ENCODE measurements at places on chromosomes 3 and 15. TPM values are rescaled to one million over a fixed set of nuclear protein-coding genes. Genes with fewer than 3 reads are reported as not detected.
A peak's percentile ranks its signal among the peaks of the same experiment; 100 is the strongest.

TP63 gene
- total RNA-seq, result not detected

DNA sequence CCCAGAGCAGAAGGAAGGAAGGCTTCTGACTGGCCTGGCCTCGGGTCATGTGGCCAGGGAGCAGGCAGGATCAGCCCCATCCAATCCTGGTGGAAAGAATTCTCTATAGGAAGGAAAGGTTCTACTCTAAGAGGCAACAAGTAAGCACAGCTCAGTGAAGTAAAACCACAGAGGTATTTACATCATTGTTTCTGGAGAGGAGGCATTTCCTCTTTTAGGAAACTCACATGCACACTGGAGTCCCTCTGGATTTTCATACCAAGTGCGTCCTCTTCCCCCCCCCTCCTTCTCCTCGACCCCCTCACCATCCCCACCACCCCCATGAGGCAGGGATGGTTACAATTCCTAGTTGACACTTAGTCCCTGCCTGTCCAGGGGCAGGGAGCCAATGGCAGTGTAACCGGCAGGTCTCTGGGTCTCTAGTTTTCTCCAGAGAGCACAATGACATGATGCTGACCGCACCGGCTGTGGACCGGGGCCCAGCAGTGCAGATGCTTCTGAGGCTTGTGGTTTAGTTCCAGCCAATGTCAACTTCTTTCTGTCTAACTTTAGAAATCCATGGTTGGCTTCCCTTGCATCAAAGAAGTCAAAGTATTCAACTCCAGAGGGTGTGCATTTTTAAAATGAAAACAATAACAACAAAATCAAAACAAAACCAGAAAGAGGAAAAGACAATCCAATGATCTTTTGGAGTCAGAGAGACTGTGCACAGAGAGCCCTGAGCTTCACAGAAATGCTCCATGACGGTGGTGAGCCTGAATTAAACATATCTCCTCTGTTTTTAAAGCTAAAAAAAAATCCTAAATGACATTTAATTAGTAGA lies 230.3 kb upstream of the TLE3 start:
- peak overlapping the region; percentile 50 for H3K27ac ChIP-seq
- H3K27me3 ChIP-seq, result peaks cover 6% of the 10 kb centered on the region
- H3K36me3 ChIP-seq, result no peaks in the 10 kb centered on the region
- peaks cover 46% of the 10 kb centered on the region for H3K4me1 ChIP-seq
- H3K4me3 ChIP-seq, result peak overlapping the region; percentile 43

SEMA3F gene
- 23.6 TPM for total RNA-seq

PKM gene
- total RNA-seq, result 2,658 TPM

DNA sequence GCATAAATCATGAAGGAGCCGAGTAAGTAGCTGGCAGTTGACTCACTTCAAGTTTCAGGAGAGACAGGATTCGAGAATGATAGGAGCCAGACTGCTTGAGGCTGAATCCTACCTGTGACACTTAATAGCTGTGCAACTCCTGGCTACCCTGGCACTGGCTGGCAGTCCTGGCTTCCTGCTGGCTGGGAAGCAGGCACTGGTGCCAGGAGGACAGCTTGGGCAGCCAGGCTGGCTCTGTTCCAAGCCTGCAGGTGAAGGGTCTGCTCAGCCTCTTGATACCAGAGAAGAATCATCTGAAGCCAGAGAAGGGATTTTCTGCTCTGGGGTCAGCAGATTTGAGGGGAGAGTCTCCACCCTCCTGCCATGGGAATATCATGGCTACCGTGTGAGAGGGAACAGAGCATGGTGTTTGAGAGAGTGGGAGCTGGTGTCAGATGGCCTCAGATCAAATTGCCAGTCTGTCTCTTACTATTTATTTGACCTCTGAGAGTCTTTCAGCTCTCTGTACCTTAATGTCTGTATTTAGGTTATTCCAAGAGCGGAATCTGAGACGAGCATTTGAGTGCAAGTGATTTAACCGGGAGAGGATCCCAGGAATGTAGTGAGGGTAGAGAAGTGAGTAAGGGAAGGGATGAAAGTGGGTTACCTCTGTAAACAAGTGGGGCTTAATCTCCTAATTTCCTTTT lies 4.4 kb upstream of the XIRP1 start:
- H3K27ac ChIP-seq, result no peak overlapping the region
- H3K4me1 ChIP-seq, result peaks cover 45% of the 10 kb centered on the region
- H3K36me3 ChIP-seq, result peaks cover 10% of the 10 kb centered on the region
- DNase-seq, result no peak
- no peak overlapping the region for H3K4me3 ChIP-seq
- H3K27me3 ChIP-seq, result peaks cover 14% of the 10 kb centered on the region

PLA2G4B gene
- 0.62 TPM for total RNA-seq

- DNase-seq, result no peak
- H3K4me3 ChIP-seq, result no peak overlapping the region
- H3K27me3 ChIP-seq, result peaks cover 6% of the 10 kb centered on the region
- H3K4me1 ChIP-seq, result no peaks in the 10 kb centered on the region
- no peaks in the 10 kb centered on the region for H3K36me3 ChIP-seq
Measured at GRCh38 chr15:85756411-85757072, 38.2 kb downstream of the KLHL25 start.

- peaks cover 3% of the 10 kb centered on the region for H3K27me3 ChIP-seq
- peaks cover 62% of the 10 kb centered on the region for H3K4me1 ChIP-seq
- no peak overlapping the region for H3K27ac ChIP-seq
- no peak for DNase-seq
Measured at GRCh38 chr15:63200464-63201249, 11.3 kb downstream of the RAB8B start.

DNA sequence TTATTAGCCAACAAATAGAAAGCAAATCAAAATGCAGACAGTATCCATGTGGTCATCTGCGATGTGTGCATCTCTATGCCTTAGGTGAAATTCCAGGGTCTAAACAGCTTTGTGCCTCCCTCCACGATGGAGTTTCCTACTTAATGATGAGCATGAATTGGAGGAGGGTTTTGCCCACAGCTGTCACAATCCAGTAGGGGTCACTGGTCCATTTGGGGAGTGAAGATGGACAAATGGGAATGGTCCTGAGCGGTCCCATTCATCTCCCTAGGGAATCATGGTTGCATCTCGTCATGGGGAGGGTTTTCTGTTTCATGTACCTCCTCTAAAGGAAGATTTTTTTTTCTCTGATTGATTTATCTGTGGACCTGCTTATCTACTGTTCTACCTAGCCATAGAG lies 358.0 kb downstream of the PTPRG start:
- no peak for DNase-seq
- H3K4me1 ChIP-seq, result peaks cover 23% of the 10 kb centered on the region
- no peaks in the 10 kb centered on the region for H3K36me3 ChIP-seq
- no peak overlapping the region for H3K27ac ChIP-seq
- no peaks in the 10 kb centered on the region for H3K27me3 ChIP-seq

MED12L gene
- 0.29 TPM for total RNA-seq

- H3K27me3 ChIP-seq, result peaks cover 4% of the 10 kb centered on the region
- H3K4me3 ChIP-seq, result no peak overlapping the region
- DNase-seq, result peak; percentile 4
- H3K4me1 ChIP-seq, result peaks cover 7% of the 10 kb centered on the region
Measured at GRCh38 chr3:108342837-108343486, 46.6 kb downstream of the HHLA2 start.

LRRC2 gene
- 0.64 TPM for total RNA-seq

DNA sequence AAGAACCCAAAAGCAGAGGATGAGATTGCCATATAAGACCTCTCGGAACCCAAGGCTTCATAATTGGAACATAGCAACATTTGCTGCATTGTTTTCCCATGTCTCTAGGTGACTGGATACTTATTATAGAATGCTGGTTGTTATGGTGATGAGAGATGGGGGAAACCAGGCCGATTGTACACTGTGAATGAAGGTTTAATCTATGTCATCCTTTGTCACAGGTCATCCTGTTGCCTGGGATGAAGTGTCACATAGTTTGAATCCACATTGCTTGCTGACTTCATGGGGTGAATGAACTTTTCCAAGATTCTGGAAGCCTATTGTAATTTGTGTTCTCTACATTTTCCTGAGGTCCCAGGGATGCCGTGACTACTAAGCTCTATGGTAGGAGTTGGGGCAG lies 41.8 kb downstream of the CLEC3B start:
- peak overlapping the region; percentile 94 for H3K27ac ChIP-seq
- no peaks in the 10 kb centered on the region for H3K36me3 ChIP-seq
- DNase-seq, result no peak
- H3K4me3 ChIP-seq, result no peak overlapping the region

TMCO5A gene
- total RNA-seq, result not detected

- no peaks in the 10 kb centered on the region for H3K27me3 ChIP-seq
- peak overlapping the region; percentile 90 for H3K27ac ChIP-seq
- peaks cover 26% of the 10 kb centered on the region for H3K4me1 ChIP-seq
- H3K4me3 ChIP-seq, result peak overlapping the region; percentile 85
Measured at GRCh38 chr15:56886363-56886931, 32.0 kb upstream of the TCF12 start.

PEAK1 gene
- total RNA-seq, result 85.6 TPM

DNA sequence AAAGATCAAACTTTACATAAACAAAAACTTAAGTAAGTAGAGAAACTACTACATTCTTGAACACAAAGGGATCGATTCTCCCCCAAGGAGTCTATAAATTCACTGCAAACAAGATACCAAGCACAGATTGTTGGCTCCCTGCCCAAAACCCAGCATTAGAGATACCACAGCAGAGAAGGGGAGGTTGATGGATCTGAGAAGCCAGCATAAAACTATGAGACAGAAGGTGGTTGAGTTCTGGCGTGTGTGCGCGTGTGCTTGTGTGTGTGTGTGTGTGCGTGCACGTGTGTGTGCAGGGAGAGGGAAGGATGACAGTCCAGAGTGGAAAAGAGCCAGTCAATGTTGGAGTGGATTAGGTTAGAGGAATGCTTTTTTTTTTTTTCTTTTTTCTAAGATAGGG lies 143.2 kb upstream of the PRR20G start:
- H3K4me1 ChIP-seq, result no peaks in the 10 kb centered on the region
- no peak overlapping the region for H3K4me3 ChIP-seq
- no peaks in the 10 kb centered on the region for H3K36me3 ChIP-seq
- H3K27ac ChIP-seq, result no peak overlapping the region

- peaks cover 13% of the 10 kb centered on the region for H3K36me3 ChIP-seq
- H3K27ac ChIP-seq, result no peak overlapping the region
- peak; percentile 68 for DNase-seq
- H3K4me3 ChIP-seq, result no peak overlapping the region
Measured at GRCh38 chr3:67000009-67000408, 1.9 kb downstream of the KBTBD8 start.

DNA sequence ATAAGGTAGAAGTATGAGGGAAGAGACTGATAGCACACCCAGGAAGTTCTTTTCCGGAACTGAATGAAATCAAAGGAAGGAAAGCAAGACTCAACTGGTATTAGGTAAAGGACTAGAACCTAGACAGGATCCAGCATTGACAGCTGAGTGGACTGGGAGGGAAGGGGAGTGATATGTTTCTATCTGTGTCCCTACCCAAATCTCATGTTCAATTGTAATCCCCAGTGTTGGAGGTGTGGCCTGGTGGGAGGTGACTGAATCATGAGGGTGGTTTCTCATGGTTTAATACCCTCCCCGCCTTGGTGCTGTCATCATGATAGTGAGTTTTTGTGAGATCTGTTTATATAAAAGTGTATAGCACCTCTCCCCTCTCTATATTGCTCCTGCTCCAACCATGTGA lies 415.9 kb upstream of the KCNMB2 start:
- DNase-seq, result no peak
- H3K27me3 ChIP-seq, result no peaks in the 10 kb centered on the region

- H3K27ac ChIP-seq, result peak overlapping the region; percentile 74
- peak overlapping the region; percentile 71 for H3K4me3 ChIP-seq
- peak; percentile 75 for DNase-seq
- peaks cover 28% of the 10 kb centered on the region for H3K36me3 ChIP-seq
- no peaks in the 10 kb centered on the region for H3K27me3 ChIP-seq
Measured at GRCh38 chr15:48703544-48703943, 58.0 kb upstream of the FBN1 start.

DNA sequence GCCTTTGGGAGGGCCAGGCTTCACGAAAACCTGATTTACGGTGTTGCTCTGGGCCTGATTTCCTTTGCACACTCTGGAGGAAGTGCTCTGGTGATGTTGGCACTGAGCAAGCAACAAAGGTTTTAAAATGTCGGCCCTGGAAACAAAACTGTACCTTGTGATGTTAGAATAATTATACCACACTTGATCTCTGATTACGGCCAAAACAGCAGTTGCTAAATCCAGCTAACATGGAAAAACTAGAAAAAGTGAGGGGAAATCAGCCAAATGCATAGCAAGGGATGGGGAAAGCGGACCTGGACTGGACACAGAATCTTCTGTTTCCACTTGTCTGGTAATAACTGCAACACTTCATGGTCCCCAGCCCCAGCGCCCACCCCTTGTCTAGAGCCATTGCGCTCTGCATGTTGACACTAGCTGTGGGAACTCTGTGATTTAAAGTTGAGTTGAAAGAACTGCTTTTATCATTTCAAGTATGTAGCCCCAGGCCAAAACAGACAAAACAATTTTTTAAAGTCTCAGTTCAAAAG lies 120.1 kb downstream of the VGLL4 start:
- H3K4me1 ChIP-seq, result peaks cover 40% of the 10 kb centered on the region
- DNase-seq, result no peak
- peak overlapping the region; percentile 66 for H3K27ac ChIP-seq
- peaks cover 14% of the 10 kb centered on the region for H3K36me3 ChIP-seq
- no peak overlapping the region for H3K4me3 ChIP-seq

- peaks cover 35% of the 10 kb centered on the region for H3K4me1 ChIP-seq
- peaks cover 3% of the 10 kb centered on the region for H3K27me3 ChIP-seq
- H3K4me3 ChIP-seq, result peak within 1 kb of the TSS; percentile 78
Measured at GRCh38 chr3:58536501-58537411, at the start of gene ACOX2. ACOX2 (minus strand) TSS chr3:58537190; CDS start chr3:58535106, 2,084 bp downstream.

GRCh38 chr3:112519424-112520001 lies 20.2 kb upstream of the BTLA start:
- peaks cover 3% of the 10 kb centered on the region for H3K36me3 ChIP-seq
- peaks cover 2% of the 10 kb centered on the region for H3K27me3 ChIP-seq
- no peak overlapping the region for H3K27ac ChIP-seq
- peaks cover 7% of the 10 kb centered on the region for H3K4me1 ChIP-seq

TIGIT gene
- total RNA-seq, result not detected

ATP13A4 gene
- not detected for total RNA-seq

DNA sequence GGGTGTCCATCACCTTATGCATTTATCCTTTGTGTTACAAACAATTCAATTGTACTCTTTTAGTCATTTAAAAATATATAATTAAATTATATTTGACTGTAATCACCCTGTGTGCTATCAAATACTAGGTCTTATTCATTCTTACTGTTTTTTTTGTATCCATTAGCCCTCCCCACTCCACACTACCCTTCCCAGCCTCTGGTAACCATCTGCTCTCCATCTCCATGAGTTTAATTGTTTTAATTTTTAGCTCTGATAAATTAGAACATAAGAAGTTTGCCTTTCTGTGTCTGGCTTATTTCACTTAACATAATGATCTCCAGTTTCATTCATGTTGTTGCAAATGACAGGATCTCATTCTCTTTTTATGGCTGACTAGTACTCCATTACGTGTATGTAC lies 16.8 kb downstream of the C3orf20 start:
- peaks cover 21% of the 10 kb centered on the region for H3K27me3 ChIP-seq
- H3K4me1 ChIP-seq, result no peaks in the 10 kb centered on the region
- no peaks in the 10 kb centered on the region for H3K36me3 ChIP-seq
- no peak overlapping the region for H3K4me3 ChIP-seq

MGLL gene
- 144 TPM for total RNA-seq

GRCh38 chr3:36447061-36447460 lies 66.8 kb downstream of the STAC start:
- DNase-seq, result no peak
- H3K4me3 ChIP-seq, result no peak overlapping the region
- no peaks in the 10 kb centered on the region for H3K36me3 ChIP-seq
- H3K4me1 ChIP-seq, result no peaks in the 10 kb centered on the region
- no peaks in the 10 kb centered on the region for H3K27me3 ChIP-seq

All from HFFc6 (cell line).